ENCODE measurements at places on chromosomes 16 and 17.

DNA sequence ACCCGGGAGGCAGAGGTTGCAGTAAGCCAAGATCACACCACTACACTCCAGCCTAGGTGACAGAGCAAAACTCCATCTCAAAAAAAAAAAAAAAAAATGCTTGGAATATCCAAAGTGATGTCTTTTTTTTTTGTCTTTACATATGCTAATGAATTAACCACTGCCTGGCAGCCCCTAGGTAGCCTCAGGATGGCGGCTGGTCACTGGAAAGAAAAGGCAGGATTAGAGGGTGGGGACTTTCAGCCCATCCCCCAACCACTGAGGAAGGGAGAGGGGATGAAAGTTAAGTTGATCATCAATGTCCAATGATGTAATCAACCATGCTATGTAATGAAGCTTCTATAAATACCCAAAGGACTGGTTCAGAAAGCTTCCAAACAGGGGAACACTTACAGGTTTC lies 26.8 kb downstream of the RNF157 start:
- no peak for DNase-seq

DNA sequence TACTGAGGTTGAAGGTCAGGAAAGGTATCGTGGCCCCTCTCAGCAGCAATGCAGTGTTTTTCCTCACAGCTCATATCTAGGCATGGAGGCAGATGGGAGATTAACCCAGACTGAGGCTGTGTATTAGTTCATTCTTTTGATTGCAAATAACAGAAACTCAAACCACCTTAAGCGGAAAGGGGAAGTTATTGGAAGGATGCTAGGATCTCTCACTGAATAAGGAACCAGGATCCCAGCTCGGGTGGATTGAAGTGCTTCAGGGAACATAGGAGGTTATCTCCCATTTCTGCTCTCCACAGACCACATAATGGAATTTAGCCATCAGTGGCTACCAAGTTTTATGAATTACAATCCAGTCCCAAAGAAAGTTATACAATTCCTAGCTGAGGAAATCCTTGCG lies 8.2 kb downstream of the ZNF689 start:
- DNase-seq: no peak

DNA sequence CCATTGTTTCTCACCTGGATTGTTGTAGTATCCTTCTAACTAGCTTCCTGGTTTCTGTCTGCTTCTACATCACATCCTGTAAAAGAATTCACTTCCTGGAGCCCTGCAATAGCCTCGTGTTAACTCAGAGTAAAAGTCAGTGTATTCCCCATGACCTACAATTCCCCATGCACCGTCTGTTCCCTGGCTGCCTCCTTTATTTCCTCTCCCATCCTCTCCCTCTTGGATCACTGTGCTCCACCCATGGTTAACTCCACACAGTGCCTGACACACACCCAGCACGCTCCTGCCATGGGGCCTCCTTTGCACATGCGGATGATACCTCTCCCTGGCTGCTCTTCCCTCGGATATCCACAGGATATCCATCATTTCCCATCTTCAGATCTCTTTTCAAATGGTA lies 301.4 kb upstream of the IRX3 start:
- no peak for DNase-seq

- no peak for DNase-seq
Measured at GRCh38 chr16:35398180-35398579, 1938.8 kb downstream of the TP53TG3F start.

GRCh38 chr17:4607773-4608187 lies 23.5 kb downstream of the SMTNL2 start:
- DNase-seq: no peak
